ENCODE measurements at places on chromosomes 16 and 17.
A peak's percentile ranks its signal among the peaks of the same experiment; 100 is the strongest.

- peak; percentile 32 for DNase-seq
These were observed 362 bp downstream of the KLHDC4 start for GRCh38 chr16:87765473-87765775.

GRCh38 chr17:1947229-1947742, 77.8 kb downstream of the RTN4RL1 start:
- peak; percentile 67 for DNase-seq

- no peak for DNase-seq
These were observed 17.7 kb upstream of the ZNF594 start for GRCh38 chr17:5209396-5209795.

GRCh38 chr17:15361592-15361991, 20.2 kb upstream of the TEKT3 start:
- no peak for DNase-seq

GRCh38 chr17:2215616-2216364, 87.8 kb downstream of the SMG6 start:
- DNase-seq = peak; percentile 68

DNA sequence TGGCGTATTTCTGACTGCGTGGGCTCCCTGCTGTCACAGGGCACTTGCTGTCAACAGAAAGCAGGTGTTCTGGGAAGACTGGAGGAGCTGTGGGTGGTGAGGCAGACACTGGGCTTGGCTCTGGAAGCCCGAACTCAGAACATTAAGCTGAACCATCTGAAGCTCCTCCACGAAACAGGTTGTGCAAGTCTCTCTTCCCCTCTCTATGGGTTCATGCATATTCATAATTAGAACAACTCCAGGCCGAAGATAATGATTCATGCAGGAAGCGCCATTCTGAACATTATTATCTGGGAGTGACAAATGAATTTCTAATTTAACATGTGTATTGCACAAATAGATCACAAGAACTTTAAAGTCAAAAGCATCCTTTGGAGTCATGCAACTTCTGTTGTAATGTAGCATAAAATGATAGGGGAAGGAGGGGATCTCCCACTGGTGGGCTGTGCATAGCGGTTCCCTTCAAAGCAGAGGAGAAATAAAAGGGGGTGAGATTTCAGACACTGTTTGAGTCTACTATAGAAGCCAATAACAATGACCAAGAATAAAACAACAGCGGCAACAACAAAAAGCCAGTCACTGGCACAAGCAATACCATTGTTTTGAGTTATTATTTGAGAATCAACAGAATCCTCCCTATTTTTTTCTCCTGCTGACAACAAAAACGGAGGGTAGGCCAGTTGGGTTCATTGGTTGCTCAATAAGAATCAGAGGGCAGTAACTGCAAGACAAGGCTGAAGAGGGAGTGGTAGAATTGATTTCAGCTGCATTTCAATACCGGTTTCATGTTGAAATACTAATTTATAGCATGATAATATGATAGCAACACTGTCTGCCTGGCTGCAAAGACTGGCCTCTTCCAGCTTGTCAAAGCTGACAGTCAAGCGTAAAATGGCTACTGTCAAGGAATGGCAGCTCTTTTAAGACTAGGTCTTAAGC, 407.3 kb downstream of the XYLT1 start:
- no peak for DNase-seq

DNA sequence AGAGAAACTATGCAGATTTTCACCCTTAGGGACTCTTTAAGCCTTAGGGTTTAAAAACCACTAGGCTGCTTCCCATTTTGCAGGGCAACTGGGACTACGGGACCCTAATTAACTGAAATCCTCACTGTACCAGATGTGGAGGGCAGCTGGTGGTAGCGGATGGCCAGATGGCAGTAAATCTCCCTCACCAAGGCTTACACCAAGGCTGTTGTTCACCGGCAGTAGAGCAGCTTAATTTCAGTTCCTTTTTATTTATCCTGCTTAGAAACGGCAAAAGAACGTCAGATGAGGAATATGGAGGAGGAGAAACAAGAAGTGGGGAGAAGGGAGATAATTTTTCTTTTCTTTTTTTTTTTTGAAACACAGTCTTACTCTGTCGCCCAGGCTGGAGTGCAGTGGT, 6.5 kb downstream of the ABHD15 start:
- no peak for DNase-seq

- no peak for DNase-seq
These were observed 7.6 kb upstream of the ZNF624 start for GRCh38 chr17:16661217-16661616.

GRCh38 chr16:77376358-77376757, 58.5 kb downstream of the ADAMTS18 start:
- DNase-seq = no peak

DNA sequence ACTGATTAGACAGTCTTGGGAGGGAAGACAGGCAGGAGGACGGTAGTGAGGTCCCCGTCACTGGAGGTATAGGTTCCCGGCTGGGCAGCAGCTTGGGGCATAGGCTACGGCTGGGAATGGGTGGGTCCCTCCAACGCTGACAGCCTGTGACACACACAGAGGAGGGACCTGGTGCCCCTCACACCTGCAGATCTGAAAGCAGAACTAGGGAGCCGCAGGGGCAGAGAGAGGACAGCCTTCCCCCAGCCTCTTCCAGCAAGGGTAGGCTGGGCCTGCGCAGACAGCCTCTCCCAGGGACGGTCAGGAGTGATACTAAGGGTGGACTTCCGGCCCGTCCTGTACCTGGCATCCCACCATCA, 2.0 kb downstream of the P2RX1 start:
- no peak for DNase-seq

DNA sequence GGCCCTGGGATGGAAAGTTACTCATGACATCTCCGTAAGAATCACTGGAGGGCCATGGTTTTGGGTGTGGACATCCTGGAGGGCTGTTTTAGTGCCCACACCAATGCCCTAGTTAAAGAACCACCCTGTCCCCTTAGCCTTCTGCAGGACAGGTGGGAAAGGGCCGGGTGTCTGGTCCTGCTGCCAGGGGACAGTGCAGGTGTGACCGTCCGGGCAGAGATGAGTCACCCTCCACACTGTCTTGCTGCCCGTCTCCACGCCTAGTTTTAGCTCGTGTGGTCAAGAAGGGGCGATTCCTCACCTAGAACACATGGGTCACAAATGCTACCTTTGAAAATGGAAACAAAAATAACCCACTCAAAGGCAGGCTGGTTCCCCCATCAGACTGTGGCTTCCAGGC, 17.0 kb downstream of the CEP295NL start:
- DNase-seq = no peak

- DNase-seq = no peak
These were observed 7.6 kb downstream of the ADCY7 start for GRCh38 chr16:50273888-50274325.

DNA sequence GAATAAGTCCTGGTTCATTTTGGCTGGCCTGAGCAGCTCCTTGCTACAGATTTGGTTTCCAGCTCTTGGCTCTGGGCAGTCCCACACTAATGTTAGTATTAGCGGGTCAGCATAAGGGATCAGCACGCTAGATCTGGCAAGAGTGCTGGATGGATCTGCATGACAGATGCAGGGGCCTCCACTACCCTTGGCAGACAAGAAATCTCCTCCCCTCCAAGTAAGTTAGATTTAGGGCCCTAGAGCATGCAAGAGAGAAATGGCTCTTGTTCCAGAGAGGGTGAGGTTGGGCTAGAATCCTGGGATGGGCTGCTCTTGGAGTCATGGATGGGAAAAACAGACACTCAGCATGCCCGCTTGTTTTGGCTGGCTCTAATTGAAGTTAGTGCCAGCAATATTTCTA, 414.3 kb downstream of the RBFOX1 start:
- no peak for DNase-seq

DNA sequence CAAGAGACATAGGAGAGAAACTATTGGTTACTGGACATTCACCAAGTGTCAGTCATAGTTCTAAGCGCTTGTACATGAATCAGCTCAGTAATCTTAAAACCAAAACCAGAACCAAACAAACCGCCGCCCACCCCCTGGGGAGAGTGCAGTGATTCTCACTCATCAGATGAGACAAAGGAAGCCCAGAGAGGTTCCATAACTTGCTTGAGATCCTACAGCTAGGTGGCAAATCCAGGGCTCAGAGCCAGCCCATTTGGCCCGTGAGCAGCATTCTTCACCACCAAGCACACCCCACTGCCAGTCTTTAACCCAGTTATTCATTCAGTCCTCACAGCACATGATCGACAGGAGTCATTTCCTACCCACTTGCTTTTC, 37.2 kb upstream of the RGS9 start:
- DNase-seq = no peak

- DNase-seq = no peak
These were observed 36.7 kb downstream of the ARHGAP17 start for GRCh38 chr16:24978370-24978914.

GRCh38 chr17:73710095-73710592, 65.9 kb upstream of the SDK2 start:
- peak; percentile 68 for DNase-seq

GRCh38 chr16:87895641-87896141, 26.4 kb upstream of the SLC7A5 start:
- no peak for DNase-seq

DNA sequence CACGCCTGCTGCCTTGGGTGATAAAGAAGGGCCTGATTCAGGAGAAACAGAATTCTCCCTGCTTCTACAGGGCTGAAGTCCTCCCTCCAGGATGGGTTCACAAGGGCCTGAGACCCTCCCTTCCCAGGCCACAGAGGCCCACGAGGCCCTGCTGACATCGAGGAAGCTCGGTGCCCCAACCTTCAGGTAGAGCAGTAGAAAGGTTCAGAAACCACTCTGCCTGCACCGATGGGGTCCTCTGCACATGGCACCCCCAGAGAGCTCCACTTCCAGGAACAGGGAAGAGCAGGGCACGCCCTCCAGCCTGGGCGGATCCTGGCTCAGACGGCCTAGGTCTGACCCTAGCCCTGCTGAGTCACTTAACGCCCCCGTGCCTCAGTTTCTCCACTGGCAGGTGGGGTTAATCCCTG, 773 bp downstream of the CENPX start:
- no peak for DNase-seq

- DNase-seq = no peak
These were observed 26.1 kb upstream of the AMZ2 start for GRCh38 chr17:68221786-68222185.

- no peak for DNase-seq
These were observed 10.6 kb upstream of the PKMYT1 start for GRCh38 chr16:2990891-2991290.

- no peak for DNase-seq
These were observed 23.7 kb downstream of the LASP1 start for GRCh38 chr17:38893607-38894006.

- DNase-seq = peak; percentile 75
These were observed 2.5 kb upstream of the HS3ST6 start for GRCh38 chr16:1920727-1921171.

DNA sequence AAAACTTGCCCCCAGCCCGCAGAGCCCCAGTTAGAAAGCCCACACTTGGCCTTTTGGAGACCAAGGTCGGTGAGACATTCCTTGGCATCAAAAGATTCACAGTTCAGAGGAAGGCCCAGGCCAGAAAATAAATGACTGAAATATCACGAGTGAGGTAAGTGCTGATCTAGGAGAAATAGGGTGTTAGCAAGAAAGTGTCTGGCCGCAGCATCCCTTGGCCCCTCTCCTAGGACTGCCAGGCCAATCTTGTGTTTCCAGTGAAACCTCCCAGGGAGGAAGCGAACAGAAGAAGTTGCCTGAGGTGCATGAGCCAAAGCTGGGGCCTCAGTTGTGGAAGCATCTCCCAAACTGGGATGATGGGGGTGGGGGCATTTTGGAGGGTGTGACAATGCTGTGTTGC, 22.5 kb upstream of the NSMCE1 start:
- DNase-seq = no peak

- DNase-seq = no peak
These were observed 78.9 kb downstream of the SLC6A2 start for GRCh38 chr16:55734665-55735064.

DNA sequence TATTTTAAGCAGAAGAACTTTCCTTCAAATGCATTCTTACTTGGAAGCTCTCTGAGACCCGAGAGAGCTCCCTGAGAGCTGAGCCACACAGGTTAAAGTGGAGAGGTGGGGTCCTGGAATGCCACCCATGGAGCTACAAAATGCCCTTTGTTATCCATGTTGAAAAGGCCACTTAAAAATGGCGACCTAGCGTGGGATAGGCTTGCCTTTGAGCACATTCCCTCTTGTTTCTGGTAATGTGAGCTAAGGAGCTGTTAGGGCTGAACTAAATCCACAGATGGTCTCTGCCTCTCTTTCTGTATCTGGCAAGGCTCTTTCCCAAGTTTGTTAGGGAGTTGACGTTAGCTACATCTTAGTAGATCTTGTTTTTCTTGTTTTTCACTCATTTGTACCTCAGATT, 171.6 kb downstream of the SNX29 start:
- DNase-seq = no peak

GRCh38 chr17:75777296-75777922, 7.2 kb upstream of the UNK start:
- DNase-seq = no peak

GRCh38 chr16:84614968-84615813, 2.7 kb downstream of the COTL1 start:
- DNase-seq = no peak

- no peak for DNase-seq
These were observed 31.9 kb downstream of the MSI2 start for GRCh38 chr17:57288040-57288772.

GRCh38 chr16:89510526-89510925, 2.3 kb downstream of the SPG7 start:
- no peak for DNase-seq

GRCh38 chr17:83109793-83110645, 30.6 kb downstream of the METRNL start:
- no peak for DNase-seq

DNA sequence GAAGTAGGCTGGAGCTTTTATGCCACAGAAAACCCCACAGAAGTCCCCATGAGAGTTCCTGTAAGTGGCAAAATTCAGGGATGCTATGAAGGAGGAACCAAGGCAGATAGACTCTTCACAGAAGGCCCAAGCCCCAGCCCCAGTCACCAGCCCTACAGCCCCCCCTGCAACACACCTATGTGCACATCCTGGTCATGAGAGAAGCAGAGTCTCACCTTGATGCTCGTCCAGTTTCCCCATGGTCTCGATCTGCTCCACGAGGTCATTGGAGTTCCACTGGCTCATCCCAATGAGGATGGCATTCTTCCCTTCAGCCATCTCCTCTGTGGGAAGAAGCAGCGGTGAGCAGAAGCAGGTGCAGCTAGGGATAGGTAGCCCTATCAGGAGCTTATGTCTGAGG, 31.2 kb downstream of the PITPNM3 start:
- DNase-seq = no peak

DNA sequence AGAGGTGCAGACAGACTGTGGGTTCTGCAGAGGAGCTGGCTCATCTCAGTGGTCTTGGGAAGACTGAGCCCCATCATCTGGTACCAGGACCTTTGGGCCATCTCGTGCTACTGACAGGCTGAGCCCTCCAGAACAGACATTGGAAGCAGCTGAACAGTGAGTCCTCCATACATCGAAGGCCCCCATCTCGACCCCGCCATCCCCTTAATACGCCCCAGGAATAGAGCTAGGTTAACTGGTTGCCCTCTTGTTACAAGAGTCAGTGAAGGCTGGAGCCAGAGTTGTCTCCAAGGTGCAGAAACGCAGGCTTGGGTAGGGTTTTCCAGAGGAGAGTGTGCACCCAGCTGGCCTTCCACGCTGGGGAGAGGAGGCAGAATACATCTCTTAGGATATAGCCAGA, 76.0 kb downstream of the N4BP1 start:
- no peak for DNase-seq

Measured in SK-N-DZ (cell line).